ENCODE measurements at places on chromosomes 16 and 17. TPM values are rescaled to one million over a fixed set of nuclear protein-coding genes. Genes with fewer than 3 reads are reported as not detected.

The ZFPM1 gene
- 0.36 TPM for total RNA-seq

The ATP2C2 gene
- not detected for total RNA-seq

- DNase-seq, result peak; percentile 17
Observed at GRCh38 chr16:72932050-72932449, 115.9 kb downstream of the ZFHX3 start.

- DNase-seq, result no peak
Observed at GRCh38 chr17:51491416-51491815, 231.1 kb downstream of the UTP18 start.
